Hindlimb muscle (tissue), 1 donor: ENCODE measurements at places on chromosomes 1 and 21. TPM values are rescaled to one million over a fixed set of nuclear protein-coding genes. Genes with fewer than 3 reads are reported as not detected.

The AIRE gene
- polyA plus RNA-seq, result 0.15 TPM

The PCP4L1 gene
- polyA plus RNA-seq, result 0.23 TPM

The MECR gene
- 31.5 TPM for polyA plus RNA-seq

GRCh38 chr1:14909273-14909672, 244.3 kb upstream of the TMEM51 start:
- DNase-seq, result no peak
